Stomach (tissue), 19 donors: ENCODE measurements at places on chromosomes 12 and 14.

DNA sequence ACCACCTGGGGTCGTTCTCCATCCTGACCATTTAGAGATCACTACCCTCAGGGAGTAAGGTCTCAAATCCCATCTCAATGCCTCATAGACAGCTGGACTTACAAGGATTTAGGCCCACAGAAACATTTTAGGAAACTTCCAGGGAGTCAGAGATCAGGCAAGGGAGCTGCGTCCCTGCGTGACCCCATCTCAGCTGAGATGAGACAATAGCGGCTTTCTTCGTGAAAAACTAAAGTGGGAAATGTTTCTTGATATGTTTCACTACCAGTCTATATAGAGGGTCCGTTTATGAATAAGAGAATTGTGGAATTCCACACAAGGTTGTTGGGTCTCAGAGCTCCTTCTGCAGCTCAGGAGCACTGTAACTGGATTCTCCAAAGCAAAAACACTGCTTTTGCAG, 105.1 kb downstream of the VCPKMT start:
- DNase-seq, result no peak

DNA sequence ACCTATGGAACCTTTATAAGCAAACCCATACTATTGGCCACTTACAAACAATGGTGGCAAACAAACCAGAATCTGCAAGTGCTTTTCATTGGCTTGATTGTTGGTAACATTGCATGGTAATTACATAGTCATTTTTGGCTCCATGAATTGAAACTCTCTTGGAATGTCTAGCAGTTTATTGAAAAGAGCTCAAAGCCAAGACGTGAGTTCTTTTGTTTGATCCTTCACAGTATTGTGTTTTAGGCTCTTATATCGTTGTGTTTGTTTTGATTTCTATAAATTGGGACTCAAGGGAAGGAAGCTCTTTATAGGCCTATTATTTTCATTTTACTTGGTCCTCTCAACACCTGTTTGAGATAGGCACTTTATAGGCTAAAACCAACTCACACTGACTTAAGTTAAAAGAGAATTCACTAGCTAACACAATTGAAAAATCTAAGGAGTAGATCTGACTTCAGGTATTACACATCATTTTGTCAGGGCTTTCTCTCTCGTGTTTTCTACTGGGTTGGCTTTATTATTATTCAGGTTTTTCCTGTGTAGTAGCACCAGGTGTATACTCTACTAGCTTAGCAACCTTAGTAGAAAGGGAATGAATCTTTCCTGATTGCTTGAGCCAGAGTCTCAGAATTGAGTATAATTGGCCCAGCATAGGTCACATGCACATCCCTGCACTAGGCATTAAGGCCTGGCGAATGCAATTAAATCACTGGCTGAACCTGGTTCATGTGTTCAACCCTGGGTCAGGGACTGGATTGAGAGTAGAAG, 341.4 kb downstream of the RAD51B start:
- DNase-seq, result no peak

- DNase-seq, result no peak
Measured at GRCh38 chr12:13075118-13075480, 28.4 kb downstream of the GSG1 start.

DNA sequence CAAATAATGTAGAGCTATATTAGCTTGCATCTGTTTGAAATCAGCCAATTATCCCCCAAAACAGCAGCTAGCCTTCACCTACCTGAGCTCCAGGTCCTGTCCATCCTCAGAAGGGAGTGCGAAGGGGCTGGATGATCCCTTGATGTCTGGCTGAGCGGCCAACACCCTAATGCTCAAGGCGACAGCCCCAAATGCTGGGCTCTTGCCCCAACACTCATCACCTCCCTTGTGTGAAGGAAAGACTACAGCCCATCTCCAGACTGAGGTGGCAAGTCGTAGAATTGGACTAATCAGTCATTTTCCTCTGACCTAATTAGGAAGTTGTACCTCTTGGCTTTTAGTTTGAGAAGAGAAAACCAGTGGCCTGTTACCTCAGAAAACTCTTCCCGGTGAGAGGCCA, 16.3 kb upstream of the MDM1 start:
- no peak for DNase-seq

DNA sequence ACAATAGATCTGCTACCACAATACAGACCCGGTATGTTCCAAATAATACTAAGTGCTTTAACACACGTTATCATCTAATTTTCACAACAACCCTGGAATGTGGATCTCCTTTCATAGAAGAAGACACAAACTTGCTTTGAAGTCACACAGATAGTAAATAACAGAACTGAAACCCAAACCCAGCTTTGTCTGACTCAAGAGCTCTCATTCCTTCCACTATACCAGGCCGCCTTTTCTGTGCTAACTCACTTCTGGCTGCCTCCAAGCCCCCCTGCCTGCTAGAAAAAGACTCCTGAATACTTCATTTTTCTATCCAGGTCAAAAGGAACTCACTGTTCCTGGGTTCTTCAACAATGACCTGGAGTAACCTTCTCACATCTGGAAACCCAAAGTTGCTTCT, 37.8 kb downstream of the PRPF40B start:
- no peak for DNase-seq

DNA sequence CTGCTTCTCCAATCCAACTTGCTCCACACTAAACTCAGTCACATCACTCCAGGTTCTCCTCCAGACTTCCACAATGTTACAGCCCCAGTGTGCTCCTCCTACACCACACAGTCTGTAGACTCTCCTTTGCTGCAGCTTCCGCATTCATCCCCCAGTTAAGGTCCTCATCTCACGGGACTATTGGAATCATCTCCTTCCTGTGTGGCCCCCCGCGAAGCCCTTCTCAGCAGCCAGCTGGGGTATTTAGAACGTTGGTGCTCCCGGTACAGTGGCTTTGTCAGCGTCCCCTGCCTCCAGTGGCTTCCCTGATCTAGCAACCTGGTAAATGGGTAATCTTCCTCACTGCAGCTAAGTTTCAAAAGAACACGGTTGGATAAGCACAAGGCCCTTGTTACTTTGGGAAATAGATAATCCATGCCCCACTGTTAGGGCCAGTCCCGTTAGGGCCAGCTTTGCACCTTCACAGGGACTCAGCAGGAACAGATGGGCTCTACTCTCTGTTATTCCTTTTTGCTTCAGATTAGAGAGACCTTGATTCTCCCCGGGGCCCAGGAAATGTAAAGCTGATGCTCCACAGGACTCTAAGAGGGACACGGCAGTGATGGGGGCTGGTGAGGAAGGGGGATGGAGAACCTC, 823 bp upstream of the TSPAN11 start:
- no peak for DNase-seq

- no peak for DNase-seq
Measured at GRCh38 chr12:25365340-25365730, 114.6 kb upstream of the KRAS start.

DNA sequence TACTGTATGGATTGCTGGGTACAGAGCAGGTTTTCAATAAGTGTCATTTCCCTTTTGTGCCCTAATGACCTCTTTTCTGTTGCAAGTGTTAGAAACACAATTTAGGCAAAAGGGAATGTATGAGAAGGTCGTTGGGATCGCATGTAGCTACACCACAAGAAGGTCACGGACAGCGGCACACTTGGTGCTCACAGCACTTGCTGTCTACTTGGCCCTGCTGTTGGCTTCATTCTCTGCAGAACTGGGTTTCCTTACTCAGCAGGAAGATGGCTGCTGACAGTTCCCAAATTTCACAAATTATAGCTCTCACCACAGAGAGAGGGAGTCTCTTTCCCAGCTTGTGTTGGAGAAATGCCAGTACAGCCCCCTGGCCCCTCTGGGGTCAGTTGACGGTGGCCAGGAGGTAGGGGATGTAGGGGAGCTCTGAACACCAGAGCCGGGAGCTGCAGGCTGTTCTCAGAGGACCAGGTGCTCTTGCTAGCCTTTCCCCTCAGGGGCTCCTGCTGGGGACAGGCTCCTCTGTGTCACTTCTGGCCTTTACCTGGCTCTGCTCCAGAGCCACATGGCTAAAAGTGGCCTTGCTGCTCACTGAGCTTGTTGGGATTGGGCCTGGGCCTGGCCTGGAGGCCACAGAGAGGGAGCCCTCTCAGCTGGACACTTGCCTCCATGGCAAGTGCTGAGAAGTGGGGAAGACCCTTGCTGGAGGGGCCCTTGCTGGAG, 50.9 kb upstream of the BCL7A start:
- DNase-seq, result no peak

- DNase-seq, result no peak
Measured at GRCh38 chr12:69608114-69608513, 2.6 kb downstream of the LRRC10 start.

- no peak for DNase-seq
Measured at GRCh38 chr12:20523658-20524057, 155.3 kb downstream of the PDE3A start.

- no peak for DNase-seq
Measured at GRCh38 chr14:49977126-49977841, 84.4 kb downstream of the ARF6 start.

- DNase-seq, result no peak
Measured at GRCh38 chr12:109014984-109015765, 5.7 kb downstream of the SVOP start.

DNA sequence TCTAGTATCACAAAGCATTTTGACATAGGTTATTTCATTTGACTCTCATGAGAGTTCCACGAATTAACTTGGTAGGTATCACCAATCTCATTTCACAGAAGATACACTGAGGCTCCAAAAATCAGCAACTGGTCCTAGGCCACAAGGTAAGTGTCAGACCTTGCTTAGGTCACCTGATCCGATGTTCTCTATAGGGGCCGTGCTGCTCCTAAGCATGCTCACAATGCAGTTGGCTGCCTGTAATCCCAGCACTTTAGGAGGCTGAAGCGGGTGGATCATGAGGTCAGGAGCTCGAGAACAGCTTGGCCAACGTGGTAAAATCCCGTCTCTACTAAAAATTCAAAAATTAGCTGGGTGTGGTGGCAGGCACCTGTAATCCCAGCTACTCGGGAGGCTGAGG, 78.7 kb upstream of the FOXN3 start:
- no peak for DNase-seq

GRCh38 chr14:103056322-103057027, 874 bp downstream of the CDC42BPB start:
- DNase-seq, result peak; percentile 89

DNA sequence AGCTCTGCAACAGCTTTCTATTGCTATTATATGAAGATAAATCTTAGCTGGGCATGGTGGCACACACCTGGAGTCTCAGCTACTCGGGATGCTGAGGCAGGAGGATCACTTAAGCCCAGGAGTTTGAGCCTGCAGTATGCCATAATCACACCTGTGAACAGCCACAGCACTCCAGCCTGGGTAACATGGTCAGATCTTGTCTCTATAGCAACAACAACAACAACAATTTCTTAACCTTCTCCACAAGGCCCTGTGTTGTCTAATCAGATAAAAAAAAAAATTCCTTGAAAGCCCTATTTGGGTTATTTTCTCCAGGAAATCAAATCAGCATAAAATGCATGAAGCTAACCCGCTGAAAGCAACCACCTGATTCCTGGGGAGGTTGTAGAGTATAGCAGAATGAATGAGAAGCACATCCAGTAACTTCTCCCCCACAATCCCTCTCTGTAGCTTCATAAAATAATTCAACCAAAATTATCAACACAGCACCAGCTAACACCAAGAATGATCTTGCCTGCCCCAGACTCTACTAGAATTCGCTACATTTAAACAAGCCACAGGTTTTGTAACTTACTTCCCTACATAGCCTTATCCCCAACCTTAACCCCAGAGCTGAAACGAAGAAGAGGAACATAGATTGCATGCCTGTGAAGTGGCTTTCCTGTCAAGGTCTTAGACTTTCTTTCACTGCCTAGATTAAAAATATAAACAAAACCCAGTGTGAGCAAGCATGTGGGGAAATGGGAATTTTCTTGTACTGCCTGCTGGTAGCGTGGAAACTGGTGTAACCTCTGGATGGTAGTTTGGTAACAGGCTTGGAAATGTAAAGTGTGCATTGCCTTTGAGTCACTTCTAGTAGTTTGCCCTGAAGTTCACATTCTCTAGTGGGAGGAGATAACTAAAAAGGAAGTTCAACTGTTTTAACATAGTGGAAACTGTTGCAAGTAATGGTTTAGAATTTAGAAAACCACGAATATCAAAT, 6.0 kb upstream of the STK38L start:
- no peak for DNase-seq

DNA sequence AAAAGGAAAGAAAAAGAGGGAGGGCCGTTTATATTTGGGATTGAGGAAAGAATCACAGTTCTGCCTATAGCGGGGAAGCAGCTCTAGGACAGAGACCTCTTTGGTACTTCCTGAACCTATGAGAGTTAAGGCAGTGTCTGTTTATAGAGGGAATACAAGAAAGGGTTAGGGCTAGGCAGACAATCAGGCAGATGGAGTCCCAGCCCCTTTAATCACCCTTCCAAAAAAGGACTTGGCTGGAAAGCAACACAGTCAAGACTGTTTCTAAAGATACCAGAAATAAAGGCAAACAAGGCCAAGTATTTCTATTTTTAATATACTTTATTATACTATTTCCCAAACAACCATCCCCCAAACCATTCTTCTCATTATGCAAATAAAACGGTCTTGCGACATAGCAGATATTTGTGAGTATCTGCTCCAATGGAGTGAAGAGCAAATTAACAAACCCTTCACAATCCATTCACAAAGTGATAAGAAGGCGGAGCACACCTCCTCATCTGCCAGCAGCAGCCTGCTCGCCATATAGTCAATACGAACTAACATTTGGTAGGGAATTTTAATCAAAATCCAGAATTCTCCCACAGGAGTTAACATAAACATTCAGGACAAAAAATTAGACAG, 697 bp upstream of the GRIP1 start:
- DNase-seq, result no peak

- peak; percentile 41 for DNase-seq
Measured at GRCh38 chr14:93736378-93737014, 51.8 kb downstream of the PRIMA1 start.

GRCh38 chr14:64992328-64992885, 5.7 kb downstream of the FNTB start:
- DNase-seq, result no peak

- DNase-seq, result no peak
Measured at GRCh38 chr12:96194576-96194889, 358 bp downstream of the ELK3 start.

- DNase-seq, result no peak
Measured at GRCh38 chr12:131010396-131011131, 56.9 kb downstream of the ADGRD1 start.

- DNase-seq, result peak; percentile 100
Measured at GRCh38 chr14:60091550-60092525, at the start of gene PCNX4. Gene PCNX4, plus strand, starts transcription at chr14:60091923. Its CDS starts 15,716 bp downstream, at chr14:60107639.

DNA sequence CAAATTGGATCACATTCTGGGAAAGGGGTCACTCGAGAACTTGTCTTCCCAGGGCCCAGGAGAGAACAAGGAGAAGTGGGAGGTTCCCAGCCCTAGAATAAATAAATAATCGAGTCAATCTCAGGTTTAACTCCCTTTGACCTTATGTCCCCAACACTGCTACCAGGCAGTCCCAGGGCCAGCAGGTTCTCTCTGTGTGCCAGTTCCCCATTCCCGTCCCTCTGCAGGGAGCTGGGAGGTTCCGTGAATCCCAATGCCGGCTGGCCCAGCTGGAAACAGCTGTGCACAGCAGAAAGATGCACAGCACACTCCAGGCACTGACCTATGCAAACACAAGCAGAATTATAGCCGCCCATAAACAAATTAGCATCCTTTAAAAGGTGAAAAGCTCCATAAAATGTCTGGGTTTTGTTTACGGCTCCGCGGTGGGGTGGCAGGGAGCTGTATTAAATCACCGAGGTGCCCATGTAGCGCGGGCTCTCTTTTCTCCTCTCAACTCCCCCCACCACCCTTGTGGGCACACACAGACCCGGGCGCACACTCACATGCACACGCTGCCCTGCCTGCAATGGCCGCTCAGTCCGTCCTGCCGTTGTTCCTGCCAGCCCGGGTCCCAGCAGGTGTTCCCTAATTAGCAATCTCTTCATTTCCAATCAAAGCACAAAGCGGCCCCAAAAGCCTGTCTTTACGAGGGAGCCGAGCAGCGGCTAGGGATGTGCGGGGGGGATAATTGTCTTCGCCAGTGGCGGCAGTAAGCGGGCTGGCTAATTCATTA, 46.6 kb upstream of the ESRRB start:
- DNase-seq, result no peak
